ENCODE measurements at places on chromosomes 11 and 22.

GRCh38 chr22:37566903-37567798 lies 6.9 kb downstream of the CDC42EP1 start:
- no peak for DNase-seq

GRCh38 chr11:128157423-128158298 lies 429.7 kb downstream of the ETS1 start:
- DNase-seq = peak; percentile 57

DNA sequence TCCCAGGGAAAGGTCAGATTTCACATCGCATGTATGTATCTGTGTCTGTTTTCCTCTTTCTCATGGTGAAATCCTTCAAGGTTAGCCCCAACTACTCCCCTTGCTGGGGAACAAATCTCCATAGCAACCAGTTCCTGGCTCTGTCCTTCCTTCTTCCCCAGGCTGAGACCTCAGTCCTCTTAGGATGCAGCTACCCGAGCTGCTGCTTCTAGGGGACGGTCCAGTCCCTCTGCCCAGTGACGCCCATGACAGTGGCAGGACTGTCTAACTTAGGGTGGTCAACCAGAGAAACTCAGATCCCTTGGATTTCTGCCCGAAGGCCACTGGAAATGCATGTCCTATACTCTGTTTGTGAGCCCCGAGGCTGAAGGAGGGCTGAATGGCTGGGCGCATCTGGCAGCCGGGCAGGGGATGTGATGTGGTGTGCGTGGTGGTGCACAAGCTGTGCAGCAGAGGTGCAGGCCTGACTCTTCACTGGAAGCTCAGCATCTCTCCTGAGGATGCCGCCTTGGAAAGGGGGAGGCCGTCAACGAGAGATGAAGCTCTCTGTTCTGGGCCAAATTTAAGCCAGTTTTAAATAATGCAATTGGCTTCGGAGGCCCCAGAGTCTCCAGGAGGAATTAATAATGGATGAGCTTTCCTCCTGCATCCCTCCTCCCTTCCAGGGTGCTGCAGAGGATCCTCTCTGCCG lies 118.7 kb upstream of the B3GAT1 start:
- no peak for DNase-seq

DNA sequence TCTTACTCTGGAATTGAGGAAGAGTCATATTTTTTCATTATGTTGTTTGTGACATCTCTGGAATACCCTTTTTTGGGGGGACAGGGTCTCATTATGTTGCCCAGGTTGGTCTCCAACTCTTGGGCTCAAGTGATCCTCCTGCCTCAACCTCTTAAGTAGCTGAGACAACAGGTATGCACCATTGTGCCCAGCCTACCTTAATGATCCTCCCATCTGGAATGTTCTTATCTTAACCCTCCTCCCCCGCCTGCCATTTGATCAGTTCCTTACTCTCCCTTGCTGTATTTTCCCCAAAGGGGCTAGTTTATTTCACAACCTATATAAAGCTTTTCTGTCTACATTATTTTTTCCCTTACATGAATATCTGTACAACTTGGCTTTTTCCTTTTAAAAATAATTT lies 594.7 kb downstream of the METTL15 start:
- DNase-seq = no peak

DNA sequence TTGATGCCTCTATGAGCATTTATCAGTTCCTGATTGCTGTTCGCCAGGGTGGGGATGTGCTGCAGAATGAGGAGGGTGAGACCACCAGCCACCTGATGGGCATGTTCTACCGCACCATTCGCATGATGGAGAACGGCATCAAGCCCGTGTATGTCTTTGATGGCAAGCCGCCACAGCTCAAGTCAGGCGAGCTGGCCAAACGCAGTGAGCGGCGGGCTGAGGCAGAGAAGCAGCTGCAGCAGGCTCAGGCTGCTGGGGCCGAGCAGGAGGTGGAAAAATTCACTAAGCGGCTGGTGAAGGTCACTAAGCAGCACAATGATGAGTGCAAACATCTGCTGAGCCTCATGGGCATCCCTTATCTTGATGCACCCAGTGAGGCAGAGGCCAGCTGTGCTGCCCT lies 2.7 kb downstream of the FEN1 start:
- no peak for DNase-seq

DNA sequence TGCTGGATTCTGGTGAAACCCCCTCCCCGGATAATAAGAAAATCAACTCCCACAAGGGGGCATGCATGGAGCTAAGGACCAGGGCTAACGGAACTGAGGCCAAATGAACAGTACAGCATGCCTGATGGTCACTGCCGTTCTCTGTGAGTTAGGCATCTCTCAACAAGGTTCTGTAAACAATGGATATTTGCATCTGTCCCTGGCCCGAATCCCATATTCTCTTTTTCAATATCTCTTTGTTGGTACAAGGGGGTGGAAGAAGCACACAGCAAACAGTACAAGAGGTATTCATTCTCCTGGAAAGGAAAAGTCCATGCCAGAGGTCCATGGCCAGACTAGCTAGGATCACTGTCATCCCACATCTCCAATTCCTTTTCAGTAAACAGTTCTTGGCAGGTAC lies 32.2 kb upstream of the APOA1 start:
- no peak for DNase-seq

DNA sequence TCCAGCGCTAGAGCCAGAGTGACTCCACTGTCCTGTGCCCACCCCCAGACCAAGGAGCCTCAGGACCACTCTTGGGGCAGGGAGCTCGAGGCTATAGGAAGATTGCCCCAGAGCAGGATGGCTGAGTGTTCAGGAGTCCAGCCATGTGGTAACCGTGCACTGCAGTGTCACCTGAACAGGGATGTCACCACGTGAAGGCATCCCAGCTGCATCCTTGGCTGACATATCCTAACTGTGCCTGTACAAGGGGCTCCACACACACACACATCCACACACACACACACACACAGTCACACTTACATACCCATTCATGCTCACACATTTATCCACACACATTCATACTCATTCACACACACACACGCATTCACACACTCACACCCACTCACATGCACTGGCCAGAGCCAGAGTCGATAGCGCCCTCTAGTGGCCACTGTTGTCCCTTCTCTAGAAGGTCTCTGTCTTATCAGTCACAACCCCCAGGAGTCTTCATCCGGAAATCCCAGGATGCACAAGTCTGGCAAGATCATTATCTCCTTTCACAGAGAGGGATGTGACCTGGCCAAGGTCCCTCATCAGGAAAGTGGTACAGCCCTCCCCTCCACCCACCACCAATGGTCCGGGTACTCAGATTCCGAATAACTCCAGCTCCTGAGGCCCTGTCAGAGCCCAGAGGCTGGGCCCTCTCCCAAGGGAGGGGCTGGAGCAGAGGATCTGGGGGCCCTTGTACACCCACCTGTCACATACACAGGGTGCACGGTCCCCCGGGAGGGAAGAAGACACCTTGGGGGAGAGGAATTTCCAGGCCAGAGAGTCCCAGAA lies 55.1 kb downstream of the IGLL5 start:
- no peak for DNase-seq

DNA sequence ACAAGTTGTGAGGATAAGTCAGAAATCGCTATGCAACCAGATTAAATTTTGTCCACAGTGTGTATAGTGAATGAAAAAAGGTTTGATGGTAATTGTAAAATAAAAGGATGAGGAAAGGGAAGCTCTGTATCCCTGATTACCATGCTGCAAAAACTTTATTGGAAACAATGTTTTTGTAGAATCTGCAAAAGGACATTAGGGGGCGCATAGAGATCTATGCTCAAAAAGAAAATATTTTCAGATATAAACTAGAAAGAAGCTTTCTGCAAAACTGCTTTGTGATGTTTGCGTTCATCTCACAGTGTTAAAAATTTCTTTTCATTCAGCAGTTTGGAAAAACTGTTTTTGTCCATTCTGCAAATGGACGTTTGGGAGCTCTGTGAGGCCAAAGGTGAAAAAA lies 390.5 kb downstream of the OR4C45 start:
- no peak for DNase-seq

DNA sequence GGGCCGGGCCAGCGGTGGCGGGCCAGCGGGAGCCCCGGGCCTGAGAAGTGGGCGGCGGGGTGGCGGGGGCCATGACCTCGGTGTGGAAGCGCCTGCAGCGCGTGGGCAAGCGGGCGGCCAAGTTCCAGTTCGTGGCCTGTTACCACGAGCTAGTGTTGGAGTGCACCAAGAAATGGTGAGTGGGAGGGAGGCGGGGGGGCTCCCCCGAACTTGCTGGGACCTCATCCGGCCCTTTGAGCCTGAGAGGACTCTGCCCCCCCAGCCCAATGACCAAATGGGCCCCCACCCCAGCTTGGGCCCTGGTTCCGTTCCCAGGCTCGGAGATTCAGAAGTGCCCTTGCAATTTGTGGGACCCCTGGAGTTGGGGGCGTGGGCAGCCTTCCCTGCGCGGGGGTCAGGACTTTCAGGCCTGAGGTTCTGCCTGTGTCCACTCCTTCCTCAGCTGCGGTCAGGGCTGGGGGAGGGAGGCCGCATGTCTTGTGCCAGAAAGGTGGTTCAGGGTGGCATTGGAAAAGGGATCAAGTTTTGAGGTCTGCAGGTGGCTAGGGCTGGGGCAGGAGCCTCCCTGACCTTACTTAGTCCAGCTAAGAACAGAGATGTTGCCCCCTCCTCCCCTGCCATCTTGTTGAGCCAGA lies 496 bp downstream of the EHBP1L1 start:
- DNase-seq = no peak

- no peak for DNase-seq
Measured at GRCh38 chr11:115462004-115462541, 42.1 kb downstream of the CADM1 start.

- no peak for DNase-seq
Measured at GRCh38 chr11:71370020-71370747, 78.0 kb downstream of the DHCR7 start.

GRCh38 chr11:61542024-61542461 lies 33.5 kb downstream of the LRRC10B start:
- DNase-seq = no peak

DNA sequence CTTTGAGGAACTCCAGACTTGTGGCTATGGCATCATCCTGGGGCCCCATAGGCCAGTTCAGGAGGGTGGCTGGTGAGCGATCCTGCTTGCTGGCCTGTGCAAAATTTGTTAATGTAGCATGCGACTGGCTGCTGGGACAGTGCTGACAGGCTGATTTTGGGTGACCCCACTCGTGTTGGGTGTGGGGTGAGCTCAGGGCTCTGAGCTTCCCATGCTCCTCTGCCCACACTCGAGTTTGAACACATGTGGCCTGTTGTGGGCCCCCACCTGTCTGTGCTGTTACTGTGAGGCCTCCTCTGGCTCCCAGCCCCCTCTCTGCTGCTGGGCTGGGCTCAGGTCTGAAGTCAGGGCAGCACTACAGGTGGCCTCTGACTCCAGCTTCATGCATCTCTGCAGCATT lies 64.4 kb upstream of the MYEOV start:
- no peak for DNase-seq

DNA sequence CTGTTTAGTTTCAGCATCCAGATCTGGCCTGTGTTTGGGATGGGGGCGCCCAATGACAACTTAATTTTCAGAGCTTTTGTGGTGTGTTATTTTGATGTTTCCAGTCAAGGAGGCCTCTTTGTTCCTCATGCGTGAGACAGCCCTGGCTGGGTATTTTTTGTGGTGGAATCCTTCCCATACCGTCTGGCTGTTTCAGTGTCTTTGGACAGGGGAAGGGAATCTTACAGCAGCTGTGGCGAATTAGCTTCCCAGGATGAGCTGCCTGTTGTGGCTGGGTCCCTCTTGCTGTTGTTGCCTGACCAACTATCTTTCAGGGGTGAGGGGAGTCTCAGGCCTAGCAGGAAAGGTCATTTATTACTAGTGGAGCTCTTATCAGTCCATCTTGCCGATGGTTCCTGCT lies 138.8 kb downstream of the ARHGAP20 start:
- no peak for DNase-seq

GRCh38 chr11:45254070-45254469 lies 32.1 kb downstream of the SYT13 start:
- DNase-seq = no peak

DNA sequence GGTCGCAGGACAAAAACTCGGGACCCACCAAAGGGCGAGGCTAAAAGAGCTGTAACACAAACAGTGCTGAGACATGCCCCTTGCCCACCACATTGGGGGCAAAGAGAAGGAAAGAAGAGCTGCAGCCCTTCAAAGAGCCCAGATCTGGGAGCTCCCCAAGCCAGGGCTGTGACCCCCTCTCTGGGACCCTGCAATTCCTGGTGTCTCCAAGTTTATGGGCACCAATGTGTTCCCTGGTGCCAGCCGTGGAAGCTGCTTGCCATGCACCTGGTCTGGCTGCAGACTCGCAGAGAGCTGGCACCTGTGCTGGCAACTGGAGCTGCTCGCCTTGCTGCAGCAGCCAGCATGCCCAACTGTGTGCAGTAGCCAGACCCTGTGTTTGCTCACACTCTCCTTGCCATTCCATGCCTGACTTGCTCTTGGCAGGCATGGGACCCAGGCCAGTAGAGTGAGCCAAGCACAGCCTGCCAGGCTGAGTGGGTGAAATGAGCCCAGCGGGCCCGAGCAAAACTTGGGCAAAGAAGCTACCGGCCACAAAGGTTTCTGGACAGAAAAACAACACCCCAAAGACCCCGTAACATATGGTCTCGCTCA lies 16.0 kb downstream of the RRP8 start:
- DNase-seq = no peak

DNA sequence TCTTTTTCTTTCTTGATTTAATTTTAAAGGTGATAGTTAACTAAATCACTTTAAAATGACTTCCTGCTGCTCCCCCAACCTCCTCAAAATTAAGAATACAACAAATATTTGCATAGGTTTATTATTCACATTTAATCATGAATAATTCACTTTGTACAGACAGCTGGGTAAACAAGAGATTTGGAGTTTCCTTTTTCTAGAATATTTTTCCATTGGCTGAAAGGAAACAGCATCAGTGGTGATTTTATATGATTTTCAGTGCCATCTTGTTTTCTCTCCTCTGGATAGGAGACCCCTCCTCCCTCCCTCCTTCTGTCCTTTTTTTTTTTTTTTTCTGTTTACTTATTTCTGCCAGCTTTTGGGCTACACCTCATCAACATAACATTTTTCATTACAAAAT lies 60.5 kb downstream of the LIF start:
- no peak for DNase-seq

- peak; percentile 12 for DNase-seq
Measured at GRCh38 chr11:75014129-75014528, 25.4 kb downstream of the NEU3 start.

DNA sequence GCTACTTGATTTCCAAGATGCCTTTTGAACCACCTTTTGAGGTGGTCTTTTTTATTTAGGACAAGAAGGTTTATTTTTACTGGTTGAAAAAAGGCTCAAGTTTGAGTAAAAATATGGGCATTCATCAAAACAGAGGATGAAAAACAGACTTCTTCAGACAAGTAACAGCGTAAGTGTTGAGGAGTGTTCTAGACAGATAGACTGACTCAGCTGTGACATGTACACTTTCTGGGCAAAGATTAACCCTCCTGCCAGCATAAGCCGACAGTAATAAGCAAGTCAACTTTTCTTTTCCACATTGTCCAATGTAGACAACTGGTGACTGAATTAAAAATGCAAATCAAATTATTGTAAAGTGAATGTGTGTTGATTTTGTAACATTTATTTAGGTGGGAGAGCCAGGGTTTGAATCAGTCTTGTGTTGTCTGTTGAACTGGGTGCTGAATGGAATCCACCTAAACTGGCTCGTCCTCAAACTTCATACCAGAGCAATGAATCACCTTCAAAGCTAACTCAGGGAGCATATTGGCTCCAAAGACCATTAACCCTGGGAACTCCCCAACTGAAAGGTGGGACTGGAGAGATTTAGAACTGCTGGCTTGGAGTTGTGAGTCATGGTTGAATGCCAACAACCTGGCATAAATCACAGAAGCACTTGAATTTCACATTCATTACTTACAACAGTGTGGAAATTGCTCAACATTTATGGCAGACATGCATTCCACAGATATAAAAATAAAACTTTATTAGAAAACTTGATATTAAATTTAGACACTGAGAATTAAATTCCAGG lies 377.0 kb downstream of the ETS1 start:
- DNase-seq = peak; percentile 43
